ENCODE measurements at places on chromosomes 7 and 10.

DNA sequence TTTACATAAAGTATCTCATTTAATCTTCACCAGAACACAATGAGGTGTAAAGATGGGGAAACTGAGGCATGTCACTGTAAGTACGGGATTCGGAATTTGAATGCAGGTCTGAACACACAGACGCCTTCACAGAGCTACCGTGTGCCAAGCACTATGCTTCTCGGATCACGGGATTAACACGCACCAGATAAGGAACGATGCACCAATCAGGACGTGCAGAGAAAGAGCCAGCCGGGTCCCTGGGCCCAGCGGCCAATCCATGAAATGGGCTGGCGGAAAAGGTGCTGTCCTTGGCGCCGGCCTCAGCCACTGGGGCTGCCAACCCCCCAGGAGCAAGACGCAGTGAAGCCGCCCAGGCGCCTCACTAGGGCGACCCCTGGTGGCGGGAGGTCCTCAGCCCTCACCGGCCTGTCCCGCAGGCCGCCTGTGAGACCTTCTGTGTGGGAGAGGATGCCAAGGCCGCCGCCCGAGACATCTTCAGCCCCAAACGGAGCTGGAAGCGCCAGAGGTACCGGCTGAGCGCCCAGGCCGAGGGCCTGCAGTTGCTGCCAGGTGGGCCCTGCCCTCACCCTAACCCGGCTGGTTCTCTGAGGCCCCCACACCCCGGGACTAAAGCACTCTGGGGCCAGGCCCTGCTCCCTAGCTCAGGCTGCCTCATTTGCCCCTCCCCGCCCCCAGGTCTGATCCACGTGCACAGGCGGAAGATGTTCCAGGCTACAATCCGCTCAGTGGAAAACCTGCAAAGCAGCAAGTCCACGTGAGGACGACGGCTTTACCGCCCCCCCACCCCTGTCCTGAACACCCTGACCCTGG lies 15.6 kb downstream of the ATG9B start:
- peak; percentile 62 for DNase-seq

- no peak for DNase-seq
Observed at GRCh38 chr10:65348637-65349036, 1577.2 kb upstream of the LRRTM3 start.

- no peak for DNase-seq
Observed at GRCh38 chr7:101747053-101747878, 70.2 kb upstream of the CUX1 start.

GRCh38 chr7:16891338-16891737 lies 9.6 kb upstream of the AGR3 start:
- DNase-seq: no peak

DNA sequence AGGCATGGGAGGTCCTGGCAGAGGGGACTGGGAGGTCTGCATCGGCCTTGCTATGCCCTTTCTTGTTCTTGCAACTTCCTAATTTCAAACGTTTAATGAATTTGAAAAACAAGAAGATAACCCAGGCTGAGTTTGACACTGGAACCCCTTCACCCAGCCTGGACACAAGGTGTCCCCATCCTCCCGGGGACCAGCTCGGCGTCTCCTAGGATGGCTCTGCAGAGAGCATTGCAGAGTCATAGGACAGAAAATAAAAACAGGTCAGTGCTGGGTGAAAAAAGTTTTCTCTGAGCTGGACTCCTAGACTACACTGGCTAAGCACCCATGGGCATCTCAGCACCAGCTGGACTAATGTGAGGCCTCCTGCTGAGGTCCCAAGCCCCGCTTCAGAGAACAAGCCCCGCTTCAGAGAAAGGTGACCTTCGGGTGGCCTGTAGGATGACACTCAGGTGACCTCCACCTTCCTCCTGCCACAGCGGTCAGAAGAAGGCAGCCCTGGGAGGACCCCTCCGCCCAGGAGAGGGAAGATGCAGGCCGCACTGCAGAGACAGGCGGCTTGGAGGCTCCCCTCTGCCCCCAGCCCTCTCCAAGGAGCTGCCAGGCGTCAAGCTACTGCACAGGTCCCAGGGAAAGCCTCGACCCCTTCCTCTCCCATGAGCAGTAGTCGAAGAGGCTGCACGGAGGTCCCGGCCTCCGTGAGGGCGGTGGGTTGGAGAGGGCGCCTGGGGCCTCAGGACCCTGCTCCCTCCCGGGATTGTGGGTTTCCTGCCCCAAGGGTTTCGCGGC lies 9.3 kb upstream of the UNCX start:
- DNase-seq: no peak

DNA sequence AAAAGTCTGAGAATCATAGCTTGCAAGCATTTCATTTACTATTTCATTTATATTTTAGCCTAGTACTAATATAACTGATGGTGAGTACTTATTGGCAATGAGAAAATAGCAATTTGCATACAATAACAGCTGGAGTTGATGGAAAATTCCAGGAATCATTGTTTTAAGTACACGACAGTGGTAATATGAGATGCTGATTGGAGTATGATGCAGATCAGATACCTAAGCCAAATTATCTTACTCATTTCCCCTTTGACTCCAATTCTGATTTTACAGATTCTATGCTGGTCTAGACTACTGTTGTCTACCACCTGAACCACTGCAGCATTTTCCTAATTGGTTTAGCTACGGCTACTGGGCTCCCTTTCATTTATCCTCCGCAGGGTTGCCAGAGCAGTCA lies 36.7 kb downstream of the GNG11 start:
- no peak for DNase-seq

DNA sequence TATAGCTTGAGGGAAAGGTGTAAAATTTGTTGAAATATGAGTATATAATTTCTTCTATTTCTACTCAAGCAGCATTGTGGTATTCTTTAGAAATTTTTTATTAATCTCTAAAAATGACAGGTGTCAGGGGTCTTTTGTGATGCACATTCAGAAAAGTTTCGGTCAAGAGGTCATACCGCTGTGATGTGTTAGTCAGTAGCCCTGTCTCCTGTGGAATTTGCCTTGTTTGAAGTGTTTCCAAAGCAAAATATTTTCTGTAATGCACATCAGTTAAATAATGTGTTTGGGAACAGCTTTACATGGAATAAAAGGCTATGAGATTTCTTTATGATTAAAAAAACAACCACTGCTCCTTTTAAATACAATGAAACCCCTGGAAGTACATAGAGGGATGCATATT lies 35.8 kb downstream of the FOXP2 start:
- DNase-seq: no peak

GRCh38 chr10:98424295-98425254 lies 9.6 kb upstream of the PYROXD2 start:
- no peak for DNase-seq

DNA sequence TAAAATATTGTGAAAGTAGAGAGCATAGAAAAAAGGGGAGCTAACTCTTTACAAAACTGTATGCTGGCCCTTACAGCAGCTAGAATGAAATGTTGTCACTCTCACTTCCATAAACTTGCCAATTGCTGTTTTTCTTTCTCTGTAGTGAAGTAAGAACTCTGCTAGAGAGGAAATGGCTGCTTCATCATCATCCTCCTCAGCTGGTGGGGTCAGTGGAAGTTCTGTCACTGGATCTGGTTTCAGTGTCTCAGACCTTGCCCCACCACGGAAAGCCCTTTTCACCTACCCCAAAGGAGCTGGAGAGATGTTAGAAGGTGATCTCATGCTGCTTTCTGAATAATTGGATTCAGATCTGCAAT lies 7.6 kb upstream of the ASCC1 start:
- no peak for DNase-seq

DNA sequence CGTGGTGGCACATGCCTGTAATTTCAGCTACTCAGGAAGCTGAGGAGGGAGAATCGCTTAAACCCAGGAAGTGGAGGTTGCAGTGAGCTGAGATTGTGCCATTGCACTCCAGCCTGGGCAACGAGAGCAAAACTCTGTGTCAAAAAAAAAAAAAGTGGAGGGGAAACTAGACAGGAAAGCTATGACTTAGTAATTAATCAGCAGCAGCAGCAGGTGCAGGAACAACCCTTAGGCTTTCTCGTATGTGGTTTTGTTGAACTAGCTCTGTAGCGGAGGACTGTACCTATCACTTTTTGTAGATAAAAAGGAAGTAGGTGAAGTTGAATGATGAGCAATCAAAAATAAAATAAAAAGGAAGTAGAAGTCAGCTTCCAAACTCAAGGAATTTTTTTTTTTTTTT lies 76.9 kb upstream of the KMT2C start:
- no peak for DNase-seq

- DNase-seq: no peak
Observed at GRCh38 chr10:7903851-7904250, 85.5 kb downstream of the TAF3 start.

DNA sequence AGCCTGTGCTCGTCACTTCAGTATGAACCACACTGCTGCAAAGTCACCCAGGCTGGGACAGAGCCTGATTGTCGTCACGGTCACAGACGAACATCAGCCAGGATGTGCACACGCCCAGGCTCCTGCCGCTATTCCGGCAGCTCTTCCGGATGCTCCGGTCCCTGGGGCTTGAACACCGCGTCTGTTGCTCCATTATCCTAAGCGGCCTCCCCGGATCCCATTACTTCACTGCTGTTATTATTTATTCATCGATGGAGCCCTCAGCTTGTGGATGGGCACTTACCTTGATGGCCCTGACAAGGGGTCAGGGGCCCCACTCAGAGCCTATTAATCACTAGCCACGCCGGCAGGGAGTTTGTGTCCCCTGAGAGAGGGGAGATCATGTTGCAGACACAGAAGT lies 120.8 kb upstream of the PCBD1 start:
- DNase-seq: no peak

- no peak for DNase-seq
Observed at GRCh38 chr7:88548399-88548798, 211.1 kb upstream of the ZNF804B start.

GRCh38 chr10:131736321-131736980 lies 164.4 kb upstream of the PPP2R2D start:
- no peak for DNase-seq

DNA sequence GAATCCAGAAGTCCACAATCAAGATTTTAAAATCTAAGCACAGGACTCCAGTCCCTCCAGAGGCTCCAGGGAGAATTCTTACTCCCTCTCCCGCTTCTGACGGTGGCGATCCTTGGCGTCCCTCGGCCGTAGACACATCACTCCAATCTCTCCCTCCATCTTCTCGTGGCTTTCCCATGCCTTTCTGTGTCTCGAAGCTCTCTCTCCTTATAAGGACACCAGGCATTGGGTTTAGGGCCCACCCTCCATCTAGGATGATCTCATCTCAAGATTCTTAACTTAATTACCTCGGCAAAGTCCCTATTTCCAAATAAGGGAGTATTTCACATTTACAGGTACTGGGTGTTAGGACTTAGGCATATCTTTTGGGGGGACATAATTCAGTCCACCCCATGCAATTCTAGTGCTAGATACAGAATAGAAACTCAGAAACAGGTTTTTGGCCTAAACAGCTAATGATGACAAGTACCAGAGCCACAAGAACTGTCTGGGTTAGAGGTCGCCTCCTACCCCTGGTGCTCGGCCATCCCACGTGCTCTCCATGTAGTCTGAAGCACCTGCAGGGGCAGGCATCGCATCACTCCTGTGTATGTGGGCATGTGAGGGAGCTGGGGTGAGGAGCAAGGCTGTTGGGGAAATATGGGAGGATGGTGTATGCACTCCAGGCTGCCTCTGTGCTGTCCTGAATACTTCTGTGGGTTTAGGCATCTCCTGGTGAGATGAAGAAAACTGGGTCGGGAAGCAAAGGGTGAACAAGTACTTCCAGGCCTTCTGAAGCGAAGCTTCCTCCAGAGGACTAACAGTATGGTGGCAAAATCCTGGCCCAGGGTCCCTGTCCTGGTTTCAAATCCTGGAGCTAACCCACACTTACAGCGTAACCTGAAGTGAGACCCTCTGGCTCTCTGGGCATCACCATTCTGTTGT lies 298.3 kb upstream of the ZMIZ1 start:
- no peak for DNase-seq
